A549 treated with CpdA at 1 μM for 4 hours (cell line): ENCODE measurements at places on chromosomes 2 and 18. TPM values are rescaled to one million over a fixed set of nuclear protein-coding genes. Genes with fewer than 3 reads are reported as not detected.

Gene NMUR1
- total RNA-seq = 0.01 to 0.05 TPM in 2 of 5 replicates, not detected in the others

Gene ADAM23
- total RNA-seq = 8.0 to 10.7 TPM (median 10.3 TPM) in 5 replicates

Gene CCDC148
- 0.14 to 0.78 TPM (median 0.39 TPM) in 5 replicates for total RNA-seq

Gene TMEM198
- total RNA-seq = 0.33 to 1.5 TPM (median 1.2 TPM) in 5 replicates

Gene DSG1
- total RNA-seq = not detected in 5 replicates

Gene FOXI3
- total RNA-seq = not detected in 5 replicates

Gene MEP1B
- total RNA-seq = 0.07 to 0.27 TPM in 2 of 5 replicates, not detected in the others

Gene IL36B
- total RNA-seq = 0.11 to 0.13 TPM in 2 of 5 replicates, not detected in the others

Gene MPP4
- 0.07 to 0.18 TPM (median 0.14 TPM) in 5 replicates for total RNA-seq

Gene STRN
- total RNA-seq = 12.1 to 18.5 TPM (median 17.3 TPM) in 5 replicates

Gene SLC9A2
- total RNA-seq = 3.0 to 3.9 TPM (median 3.3 TPM) in 5 replicates

Gene LIMS2
- 4.0 to 8.1 TPM (median 5.2 TPM) in 5 replicates for total RNA-seq
